ENCODE measurements at places on chromosomes 11 and 22.

DNA sequence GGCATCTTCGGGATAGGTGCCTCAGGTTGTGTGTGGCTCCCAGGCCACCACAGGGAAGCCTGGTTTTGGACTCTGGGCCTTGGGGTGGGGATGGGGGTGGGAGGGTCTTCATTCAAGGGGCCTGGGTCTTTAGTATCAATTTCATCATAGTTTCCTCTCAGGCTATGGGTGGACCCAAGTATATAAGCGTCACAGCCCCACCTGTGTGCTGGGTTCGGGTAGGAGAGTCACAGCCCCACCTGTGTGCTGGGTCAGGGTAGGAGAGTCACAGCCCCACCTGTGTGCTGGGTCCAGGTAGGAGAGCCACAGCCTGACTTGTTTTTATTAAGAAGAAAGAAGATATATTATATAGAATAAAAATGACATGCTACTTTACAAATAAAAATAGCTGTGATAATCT is 422.1 kb downstream of the BRD1 start:
- DNase-seq = no peak

DNA sequence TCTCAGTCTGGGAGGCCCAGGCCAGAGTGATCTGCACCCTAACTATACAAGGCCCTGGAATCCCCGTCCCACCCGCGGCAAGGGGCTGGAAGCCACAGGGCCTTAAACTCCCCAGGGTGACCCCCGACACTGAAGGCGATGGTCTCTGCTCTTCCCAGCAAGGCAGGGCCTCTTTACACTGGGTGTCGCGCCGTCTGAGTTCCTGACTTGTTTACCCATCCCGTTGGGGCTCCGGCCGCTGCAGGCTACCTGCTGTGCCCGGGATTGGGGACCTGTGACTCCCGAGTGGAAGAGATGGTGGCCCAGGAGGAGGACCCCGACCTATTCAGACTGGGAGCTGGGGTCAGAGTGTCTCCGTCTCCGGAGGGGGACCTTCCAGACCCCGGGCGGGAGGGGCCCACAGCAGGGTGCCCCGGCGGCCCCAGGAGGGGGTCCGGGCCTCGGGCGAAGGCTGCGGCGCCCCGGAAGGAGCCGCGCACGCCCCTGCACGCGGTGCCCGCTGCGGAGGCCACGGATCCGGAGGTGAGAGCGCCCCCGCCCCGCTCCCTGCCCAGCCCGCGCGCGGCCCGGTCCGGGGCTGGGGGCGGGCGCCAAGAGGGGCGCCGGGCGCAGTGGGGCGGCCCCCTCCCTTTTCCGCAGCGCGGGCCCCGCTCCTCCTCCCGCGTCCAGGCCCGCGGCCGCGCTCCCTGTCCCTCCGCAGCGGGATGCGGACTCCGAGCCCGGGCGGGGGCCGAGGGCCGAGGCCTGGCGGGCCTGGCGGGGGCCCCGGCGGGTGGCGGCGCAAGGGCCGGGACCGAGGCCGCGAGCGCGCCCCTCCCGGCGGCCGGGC is 560 bp upstream of the MPPED1 start:
- DNase-seq = no peak

- no peak for DNase-seq
Measured at GRCh38 chr22:48761546-48761945, 1066.1 kb downstream of the BRD1 start.

- DNase-seq = peak; percentile 84
Measured at GRCh38 chr11:102010776-102011494, 36.3 kb upstream of the CFAP300 start.

DNA sequence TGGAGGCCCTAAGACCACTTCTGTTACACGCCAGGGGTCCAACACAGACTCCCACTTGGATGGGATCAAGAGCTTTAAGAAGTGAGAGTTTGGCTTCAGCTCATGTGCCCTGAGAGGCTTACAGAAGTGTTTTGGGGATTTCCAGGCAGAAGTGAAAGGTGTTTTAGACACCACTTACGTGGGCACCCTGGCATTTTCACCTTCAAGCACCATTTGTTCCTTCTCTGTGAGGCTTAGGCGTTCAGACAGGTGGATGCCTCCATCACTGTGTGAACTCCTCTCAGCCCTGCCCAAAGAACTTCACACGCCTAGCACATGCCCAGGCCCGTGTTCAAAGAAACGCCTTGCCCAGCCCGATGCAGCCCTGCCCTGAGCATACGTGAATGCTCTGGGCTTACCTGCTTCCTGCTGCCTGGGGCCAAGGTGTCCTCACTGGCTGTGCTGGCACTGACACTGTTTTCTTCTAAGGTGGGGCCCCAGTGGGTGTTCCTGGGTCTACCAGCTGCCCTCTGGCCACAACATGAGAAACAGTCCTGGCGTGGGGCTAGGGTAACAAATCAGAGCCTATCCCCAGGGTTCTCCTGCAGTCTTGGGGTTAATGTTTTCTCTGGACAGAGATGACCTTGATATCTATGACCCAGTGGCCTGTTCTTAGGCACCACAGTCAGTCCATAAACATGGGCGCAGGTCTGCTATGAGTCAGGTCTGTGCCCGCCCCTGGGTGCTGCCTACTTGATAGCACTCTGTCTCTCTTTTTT is 34.0 kb downstream of the AMPD3 start:
- DNase-seq = peak; percentile 84

DNA sequence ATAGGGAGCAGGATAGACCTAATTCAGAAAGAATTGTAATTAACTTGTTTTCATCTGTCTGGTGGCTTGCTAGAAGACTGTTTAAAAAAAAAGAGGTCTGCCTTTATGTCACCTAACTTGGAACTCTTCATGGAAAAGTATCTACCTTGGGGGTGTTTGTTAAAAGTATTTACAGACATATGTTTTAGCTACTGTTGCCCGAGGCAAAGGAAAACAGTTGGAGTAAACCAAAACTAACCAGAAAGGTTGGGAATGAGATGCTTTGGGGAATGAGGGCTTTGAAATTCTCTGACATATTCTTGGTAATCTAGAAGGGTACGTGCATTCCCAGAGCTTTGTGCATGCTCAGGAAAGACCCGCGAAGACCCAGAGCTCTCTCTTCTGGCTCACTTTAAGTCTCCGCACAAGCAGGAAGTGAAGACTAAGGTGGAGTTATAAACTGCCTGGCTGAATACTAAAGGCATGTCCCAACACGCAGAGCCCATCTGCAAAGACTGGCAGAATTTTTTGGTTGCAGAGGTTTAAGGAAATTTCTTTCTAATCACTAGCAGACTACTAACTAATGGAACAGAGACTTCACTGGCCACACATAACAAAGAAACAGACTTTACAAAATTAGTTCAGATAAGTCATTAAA is 33.2 kb downstream of the HIKESHI start:
- peak; percentile 44 for DNase-seq

- no peak for DNase-seq
Measured at GRCh38 chr11:74050465-74050864, 41.6 kb upstream of the UCP3 start.

DNA sequence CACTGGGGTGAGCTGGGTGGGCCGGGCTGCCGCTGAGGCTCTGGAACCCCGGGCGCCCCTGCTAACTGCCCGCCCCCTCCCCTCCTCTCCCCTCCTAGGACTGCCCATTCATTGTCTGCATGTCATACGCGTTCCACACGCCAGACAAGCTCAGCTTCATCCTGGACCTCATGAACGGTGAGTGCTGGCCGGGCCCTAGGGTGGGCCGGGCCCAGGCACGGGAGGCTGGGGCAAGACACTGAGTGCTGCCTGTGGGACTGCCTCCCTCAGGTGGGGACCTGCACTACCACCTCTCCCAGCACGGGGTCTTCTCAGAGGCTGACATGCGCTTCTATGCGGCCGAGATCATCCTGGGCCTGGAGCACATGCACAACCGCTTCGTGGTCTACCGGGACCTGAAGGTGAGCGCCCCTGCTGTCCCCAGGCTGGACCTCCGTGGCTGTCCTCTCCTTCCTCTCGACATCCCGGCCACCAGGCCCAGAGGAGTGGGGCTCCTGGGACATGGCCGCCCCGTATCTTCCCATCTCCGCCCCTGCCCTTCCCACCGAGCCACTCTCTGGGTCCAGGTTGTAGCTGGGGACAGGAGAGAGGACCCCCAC is 7.5 kb upstream of the ANKRD13D start:
- DNase-seq = no peak

- no peak for DNase-seq
Measured at GRCh38 chr11:84720706-84721402, 906.3 kb downstream of the DLG2 start.

DNA sequence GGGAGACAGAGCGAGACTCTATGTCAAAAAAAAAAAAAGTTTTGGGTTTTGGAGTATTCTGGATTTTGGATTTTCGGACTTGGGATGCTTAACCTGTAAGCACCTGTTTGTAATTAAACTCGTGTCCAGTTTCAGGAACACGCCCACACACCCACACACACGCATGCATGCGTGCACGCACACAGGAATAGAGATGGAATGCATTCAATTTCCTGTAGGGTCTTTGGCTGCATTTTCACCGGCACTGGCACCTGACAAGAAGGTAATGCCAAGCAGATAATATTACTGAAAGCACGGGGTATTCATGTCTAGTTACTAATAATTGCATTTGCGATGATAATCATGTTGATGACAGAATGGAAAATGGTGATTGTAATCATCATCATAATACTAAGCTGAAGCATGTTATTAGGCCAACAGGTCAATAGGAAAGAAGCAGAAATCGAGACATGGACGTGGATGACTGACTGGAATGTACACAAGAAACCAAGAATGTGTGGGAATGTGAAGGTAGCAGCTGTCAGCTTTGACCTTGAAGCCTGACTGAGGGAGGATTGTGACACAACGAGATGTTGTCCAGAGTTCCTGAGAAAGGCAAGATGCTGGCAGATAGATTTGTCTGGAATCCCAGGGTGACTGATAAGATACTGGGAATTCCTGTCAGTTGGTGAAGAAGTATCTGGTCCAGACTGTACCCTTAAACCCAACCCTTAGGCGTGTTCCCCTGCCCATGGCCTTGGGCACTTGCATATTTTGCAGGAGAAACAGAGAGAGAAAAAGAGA is 108.6 kb downstream of the SYN3 start:
- no peak for DNase-seq

DNA sequence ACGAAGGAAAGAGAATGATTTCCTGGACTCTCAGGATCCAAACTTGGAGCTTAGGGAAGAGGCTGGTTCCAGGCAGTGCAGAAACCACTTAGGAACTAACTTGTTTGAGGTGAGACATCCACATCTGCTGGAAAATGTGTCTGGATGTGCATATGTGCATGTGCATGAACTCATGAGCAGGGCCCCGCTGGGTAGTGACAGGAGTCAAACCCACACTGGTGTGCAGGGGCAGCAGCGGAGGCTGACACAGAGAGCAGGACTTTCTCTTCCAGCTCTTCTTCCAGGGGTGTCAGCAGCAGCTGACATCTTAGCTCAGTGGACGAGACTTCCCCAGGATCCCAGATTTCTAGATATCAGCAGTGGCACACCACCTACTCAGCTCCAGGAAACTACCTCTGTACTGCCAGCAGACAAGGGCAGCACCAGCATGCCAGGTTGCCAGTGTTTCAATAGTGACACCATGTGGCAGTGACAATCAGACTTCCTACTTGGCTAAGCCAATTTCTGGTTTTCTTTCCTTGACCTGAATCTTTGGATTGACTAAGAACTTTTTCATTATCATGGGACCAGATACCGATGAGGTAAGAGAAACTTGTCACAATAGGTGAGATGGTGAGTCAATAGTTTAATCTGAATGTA is 227.5 kb upstream of the ZC3H12C start:
- peak; percentile 19 for DNase-seq

DNA sequence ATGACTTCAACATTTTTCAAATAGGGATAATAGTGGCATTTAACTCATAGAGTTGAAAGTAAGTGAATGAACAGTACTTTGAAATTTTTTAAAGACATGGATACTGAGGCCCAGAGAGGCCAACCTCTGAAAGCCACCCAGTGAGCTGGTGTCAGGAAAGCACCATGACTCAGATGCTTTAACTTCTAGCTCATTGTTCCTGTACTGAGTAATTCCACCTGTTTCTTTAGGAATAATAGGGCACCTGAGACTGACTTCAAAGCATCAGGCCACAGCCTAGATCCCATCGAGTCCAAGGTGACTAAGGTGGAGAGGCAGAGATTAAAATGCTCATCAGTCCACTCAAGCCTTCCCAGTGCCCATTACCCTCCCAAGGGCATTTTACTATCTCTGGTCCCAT is 491.8 kb upstream of the TENM4 start:
- DNase-seq = peak; percentile 5

DNA sequence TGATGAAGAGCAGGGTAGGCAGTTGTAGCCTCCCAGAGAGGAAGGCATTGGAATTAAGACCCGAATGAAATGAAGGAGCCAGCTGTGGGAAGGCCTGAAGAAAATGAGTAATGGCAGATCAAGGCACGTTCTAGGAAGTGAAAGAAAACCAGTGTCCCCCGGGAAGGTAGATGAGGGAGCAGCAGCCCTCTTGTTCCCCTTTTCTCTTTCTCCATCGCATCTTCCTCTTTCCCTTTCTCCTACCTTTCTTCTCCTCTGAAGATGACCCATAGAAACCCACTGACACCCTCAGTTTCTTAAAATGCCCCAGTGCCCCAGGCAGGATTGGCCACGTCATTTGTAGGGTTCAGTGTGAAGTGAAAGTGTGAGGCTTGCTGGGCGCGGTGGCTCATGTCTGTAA is 172.6 kb upstream of the SEZ6L start:
- DNase-seq = no peak

DNA sequence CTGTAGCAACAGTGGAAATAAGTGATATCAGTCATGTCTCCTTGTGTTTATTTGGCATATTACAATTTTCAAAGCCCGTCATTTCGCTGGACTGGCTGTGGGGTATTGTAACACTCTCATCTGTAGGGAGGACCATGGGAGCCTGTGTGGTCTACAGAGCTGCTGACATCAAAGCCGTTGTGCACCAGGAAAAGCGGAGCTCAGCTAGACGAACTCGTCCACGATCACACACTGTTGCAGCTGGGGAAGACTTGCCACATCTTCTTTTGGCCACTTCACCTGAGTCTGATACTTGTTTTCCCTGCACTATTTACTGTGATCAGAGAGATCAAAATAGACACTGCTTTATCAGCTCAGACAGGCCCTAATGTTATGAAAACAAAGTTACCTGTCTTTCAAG is 741.3 kb downstream of the OPCML start:
- no peak for DNase-seq

DNA sequence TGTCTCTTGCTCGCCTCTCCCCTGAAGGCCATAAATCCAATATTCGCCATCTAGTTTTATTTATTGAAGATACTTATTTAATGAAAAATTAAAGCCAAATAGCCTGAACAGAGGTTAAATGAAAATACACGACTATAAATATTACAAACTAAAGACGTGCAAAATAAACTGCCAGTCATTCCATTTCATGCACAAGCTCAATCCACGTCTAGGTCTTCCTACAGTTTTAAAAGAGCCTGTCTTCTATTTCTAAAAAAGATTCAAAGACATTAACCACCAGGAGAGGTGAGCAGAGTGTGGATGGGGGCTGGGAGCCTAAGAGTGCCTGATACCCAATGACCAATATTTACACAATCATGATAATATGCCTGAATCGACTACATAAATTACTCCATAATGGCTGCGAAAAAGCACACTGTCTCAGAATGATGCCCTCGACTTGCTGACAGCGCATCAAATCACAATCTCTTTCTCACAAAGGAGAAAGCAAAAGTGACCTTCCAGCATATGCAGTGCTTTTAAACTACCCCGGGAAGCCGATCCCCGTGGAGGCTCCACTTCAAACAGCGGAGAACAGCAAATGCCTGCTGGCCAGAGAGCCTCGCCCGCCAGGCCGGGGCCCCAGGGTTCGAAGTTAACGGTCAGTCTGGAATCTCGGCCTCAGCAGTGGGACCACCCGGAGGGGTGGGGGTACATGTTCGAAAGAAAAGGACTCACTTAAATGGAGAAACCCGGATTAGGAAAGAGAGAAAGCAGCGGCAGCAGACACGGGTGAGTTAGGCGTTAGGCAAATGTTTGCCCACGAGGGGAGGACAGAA is 1.7 kb downstream of the FCHSD2 start:
- peak; percentile 27 for DNase-seq
